ENCODE measurements at places on chromosomes 16 and 17.
A peak's percentile ranks its signal among the peaks of the same experiment; 100 is the strongest.

GRCh38 chr17:36611345-36612072 lies 10.1 kb downstream of the MRM1 start:
- no peak for DNase-seq

DNA sequence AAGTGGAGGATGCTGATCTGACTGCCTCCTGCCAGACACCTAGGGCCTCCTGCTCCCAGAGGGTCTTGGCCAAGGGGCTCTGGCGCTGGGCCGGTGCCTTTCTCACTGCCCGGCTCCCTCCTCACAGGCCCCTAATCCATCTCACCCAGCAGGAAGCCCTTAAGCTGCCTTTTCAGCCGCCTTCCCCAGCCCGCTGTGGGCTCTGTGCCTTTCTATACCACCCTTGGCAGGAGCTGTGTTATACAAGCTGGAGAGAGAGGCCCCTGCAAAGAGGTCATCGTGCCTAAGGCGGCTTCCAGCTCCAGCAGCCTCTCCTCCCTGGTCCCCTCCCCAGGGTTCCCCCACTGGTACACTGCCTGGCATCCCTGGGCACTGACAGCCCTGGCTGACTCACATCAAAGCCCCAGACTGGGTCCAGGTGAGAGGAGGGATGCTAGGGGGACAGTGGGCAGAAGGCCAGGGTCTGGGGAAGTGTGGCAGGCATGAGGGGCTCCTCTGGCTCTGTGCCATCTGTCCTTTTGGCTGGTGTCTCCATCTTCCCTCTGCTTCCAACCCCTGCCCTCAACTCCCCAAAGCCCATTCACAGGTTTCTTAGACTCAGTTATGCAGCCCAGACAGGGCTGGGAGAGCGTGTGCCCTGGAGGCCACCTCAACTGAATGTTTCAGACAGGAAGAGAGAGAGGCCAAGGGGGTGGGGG lies 15.3 kb upstream of the FZD2 start:
- no peak for DNase-seq

GRCh38 chr17:54085020-54085419 lies 262.3 kb downstream of the KIF2B start:
- no peak for DNase-seq

DNA sequence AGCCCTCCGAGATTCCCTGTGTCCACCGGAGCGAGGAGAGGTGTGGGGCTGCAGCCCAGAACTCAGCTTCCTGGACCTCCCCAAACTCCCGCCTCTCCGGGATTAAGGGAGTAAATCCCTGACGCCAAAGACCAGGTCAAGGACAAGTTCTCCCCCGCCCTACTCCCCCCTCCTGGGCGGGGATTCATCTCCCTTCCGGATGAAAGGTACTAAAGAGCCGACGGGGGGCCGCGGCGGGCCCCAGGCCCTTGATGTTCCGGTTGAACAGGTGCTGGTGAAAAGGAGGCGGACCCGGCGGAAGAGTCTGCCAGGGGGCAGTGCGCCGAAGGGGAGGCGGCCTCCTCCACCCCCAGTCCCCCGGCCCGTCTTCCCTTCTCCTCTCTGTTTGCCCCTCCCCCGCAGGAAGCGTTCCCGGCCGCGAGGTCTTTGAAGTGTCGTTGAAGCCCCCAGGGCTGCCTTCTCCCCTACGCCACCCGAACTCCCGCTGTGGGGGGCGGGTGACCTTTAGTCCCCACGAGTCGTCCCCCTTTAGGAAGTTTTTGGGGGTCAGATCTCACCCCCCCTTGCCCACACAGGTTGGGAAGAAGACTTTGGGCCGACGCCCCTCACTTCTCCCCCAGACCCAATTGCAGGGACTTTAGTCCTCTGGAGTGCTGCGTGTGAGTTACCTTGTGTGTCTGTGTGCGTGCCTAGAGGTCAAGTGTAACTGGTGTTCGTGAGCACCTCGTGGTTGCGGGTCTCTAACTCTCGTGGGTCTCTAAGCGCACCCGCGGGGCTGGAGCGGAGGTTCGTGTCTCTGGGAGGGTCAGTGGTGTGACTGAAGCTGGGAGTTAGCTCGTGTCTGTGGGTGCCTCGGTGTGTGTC lies 1.1 kb upstream of the MLLT6 start:
- DNase-seq, result peak; percentile 59

- DNase-seq, result no peak
These were observed 26.1 kb upstream of the KIF2B start for GRCh38 chr17:53796642-53797041.

DNA sequence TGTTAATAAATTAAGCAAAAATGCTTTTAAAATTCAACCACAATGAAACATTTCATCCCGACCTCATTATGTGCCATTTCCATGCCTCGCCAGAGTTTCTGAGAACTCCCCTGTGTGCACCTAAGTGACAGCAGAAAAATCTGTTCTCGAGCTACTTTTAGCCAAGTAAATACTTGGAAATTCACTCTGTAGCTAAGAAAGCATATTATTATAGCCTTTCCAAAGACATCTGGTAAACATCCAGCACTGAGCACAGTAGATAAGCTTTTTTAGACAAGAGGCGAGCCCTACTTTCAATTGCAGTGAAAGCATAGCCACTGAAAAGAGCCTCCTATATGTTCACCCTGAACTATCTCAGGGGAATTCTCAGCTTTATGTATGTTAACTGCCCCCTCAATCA lies 242.8 kb upstream of the PSMD7 start:
- DNase-seq, result no peak

- no peak for DNase-seq
These were observed 757 bp downstream of the ORMDL3 start for GRCh38 chr17:39926588-39927100.
